Activated CD4-positive, alpha-beta T cell treated with anti-CD3 and anti-CD28 coated beads for 48 hours (primary cell): ENCODE measurements at places on chromosomes 5 and 9.

GRCh38 chr5:152271420-152271819, 133.7 kb downstream of the NMUR2 start:
- DNase-seq, result no peak

DNA sequence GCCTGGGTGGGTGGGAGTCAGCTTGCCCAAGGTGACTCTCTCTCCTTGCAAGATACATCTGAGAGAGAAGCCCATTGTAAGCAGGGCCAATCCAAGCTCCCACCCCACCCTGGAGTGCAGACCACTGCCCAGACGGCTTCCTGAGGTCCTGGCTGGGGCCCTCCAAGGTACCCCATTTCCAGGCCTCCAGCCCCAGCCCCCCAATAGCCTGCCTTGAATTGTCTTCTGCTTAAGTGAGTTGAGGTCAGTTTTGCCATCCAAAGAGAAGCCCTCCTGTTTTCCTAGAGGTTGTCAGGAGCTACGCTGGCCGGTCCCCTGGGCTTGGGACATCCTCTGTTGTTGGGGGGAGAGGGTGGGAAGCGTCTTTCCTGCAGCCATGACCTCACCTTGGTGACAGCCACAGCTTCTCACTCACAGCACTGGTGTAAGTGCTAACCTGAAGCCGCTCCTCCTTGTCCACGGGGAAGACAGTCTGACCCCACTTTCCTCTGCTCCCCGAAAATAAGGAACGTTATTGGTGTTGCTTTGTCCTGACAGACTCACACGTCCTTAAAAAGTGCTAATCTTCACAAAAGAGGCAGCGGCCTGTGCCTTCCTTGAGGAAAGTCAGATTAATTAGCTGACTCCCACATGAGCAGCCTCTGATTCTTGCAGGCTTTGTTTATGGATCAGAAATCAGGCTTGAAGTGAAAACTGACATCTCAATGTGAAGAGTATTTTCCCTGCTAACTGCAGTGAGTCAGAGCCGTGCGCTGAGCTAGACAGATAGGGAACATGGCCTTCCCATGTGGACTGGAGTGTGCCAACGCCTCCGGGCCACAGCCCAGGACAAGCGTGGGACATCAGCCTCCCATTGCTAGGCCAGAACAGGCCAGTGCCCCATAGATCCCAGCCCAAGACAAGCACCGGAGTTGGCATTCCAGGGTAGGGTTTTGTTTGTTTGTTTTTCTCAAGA, 52.3 kb downstream of the ADAMTS2 start:
- no peak for DNase-seq

DNA sequence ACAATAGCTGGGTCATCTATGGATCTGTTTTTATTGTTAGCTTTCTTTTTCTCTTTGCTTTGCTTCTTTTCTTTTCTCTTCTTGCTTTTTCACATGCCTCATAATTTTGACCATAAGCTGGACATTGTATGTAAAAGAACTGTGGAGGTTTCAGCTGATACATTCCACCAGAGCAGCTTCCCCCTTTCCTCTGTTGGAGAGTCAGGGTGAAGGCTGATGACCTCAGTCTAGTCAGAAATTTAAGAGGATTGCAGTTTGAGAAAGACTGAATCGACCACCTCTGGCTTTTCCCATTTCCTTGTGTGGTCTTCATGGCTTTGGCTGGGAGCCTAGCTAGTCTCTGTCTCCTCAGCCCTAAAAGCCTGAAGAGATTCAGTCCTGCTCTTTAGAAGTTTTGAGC, 42.0 kb downstream of the KCNIP1 start:
- DNase-seq, result no peak

- no peak for DNase-seq
Observed at GRCh38 chr9:30075022-30075421, 2309.4 kb upstream of the ACO1 start.

DNA sequence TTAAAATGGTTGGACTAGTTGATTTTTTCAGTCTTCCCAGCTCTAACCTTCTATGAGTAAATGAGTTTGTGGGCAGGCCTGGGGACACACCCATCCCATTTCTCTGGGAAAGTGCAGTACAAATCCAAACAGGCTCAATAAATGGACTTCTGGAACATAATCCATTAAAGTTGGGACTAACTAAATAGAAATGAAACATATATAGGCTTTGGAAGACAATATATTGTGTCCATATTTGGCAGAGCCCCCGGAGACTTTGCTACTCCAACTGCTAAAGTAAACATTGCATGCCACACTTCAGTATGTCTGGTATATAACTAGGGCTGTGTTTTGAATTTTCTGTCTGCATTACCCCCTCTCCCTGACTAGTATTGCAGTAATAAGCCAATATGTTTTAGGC, 191.4 kb upstream of the DAB2 start:
- DNase-seq, result no peak

DNA sequence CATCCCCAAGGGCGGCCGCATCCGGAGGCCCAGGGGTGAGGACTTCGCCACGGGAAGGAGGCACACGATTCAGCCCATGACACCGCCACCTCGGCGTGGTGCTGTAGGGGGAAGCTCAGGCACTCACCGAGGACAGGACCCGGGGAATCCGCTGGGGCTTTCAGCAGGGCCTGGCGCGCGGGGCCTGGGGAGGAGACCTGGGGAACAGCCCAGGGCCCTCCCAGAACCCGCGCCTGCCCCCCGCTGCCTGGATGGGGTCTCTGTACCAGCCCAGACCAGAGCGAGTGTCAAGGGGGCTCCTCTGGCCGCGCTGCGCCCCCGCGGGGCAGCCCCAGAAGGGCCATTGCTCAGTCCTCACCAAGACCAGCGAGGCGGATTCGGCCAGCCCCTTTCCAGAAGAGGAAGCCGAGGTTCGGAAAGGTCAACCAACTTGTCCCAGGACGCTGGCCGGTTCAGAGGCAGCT, 12.8 kb downstream of the COL23A1 start:
- no peak for DNase-seq

- no peak for DNase-seq
Observed at GRCh38 chr5:139207297-139208000, 9.3 kb upstream of the SIL1 start.

DNA sequence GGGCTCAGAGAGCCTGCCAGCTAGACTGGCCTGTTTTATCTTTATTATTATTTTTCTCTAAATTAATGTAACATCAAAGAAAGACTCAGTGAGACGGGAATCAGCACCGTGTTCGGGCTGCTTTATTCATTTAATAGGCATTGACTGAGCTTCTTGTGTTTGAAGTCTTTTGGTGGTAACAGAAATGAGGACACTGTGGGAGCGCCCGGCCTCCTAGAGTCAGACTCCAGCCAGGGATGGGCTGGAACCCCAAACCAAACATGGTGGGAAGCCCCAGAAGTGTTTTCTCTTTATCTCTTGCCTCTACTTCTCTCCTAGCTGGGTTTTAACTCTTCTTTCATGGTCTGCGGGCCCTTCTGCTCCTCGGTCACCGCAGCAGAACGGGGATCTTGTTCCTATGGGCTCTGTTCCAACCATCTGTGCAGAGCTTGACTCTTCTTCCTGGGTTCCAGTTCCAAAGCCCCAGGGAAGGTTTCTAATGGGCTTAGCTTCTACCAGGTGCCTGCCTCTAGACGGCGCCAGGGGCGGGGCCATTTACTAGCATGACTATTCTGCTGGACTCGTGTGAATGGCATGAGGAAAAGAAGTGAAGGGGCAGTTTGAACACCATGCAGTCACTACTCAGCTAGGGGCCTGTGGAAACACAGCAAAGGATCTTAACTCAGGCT, 123.8 kb downstream of the FGF18 start:
- DNase-seq, result no peak

GRCh38 chr9:18124760-18125159, 349.2 kb upstream of the ADAMTSL1 start:
- DNase-seq, result no peak

DNA sequence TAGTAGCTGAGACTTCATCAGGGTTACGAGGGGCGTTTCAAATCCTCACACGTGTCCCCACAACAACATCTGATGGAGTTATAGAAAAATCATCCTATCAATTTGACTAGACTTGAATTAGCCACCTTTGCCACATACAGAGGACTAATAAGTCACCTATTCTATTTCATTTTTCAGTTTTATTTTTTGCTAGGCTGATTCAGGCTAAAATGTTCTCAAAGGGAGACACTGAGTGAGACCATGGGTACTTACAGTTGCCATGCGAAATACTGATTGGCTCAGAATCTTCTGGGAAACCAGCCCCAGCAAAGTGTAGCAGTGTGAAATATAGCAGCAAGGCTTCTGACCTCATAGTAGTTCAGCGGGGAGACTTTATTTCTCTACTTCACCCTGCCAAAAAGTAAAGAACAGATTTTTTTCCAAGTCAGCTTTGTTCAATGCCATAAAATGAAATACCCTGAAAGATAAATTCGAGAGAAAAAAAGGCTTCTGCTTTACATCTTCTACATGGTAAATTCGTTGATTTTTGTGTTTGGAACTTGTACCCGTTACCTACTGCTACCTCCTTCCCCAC, 69.9 kb downstream of the SEMA6A start:
- DNase-seq, result no peak

DNA sequence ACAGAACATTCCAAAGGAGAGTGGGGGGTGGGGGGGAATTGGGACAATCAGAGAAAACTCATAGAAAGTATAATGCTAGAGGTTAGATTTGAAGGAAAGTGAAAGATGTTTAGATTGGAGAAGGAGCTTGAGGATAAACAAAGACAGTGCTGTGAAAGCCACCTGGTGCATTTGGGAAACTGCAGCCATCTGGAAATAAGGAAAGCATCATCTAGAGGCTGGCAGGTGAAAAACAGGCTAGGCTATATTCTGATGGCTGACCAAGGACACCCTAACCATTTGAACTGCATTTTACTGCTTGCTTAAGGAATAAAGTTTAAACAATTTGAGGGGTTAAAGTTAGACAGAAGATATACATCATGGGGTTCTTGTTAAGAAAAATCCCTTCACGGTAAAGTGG, 296.4 kb downstream of the CETN3 start:
- DNase-seq, result no peak

DNA sequence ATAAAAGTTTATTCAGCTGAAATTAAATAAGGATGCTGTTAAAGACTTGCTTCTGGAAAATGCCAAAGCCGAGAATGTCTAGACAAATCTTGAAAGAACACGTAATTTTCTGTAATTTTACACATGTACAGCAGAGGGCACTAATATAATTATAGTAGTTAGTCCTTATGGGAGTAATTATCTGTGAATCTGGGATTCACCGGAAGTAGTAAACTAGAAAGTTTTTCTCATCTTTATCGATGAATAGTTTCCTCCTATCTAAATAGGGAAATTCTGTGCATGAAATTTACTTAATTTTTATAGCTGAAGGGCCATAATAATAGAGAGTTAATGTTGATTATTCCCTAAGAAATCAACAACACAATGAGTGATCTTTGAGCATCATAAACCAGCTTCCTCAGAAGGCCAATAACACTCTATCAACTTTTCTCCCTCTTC, 18.4 kb upstream of the CNTLN start:
- no peak for DNase-seq

- DNase-seq, result no peak
Observed at GRCh38 chr5:14417792-14418765, 163.5 kb upstream of the OTULINL start.

- no peak for DNase-seq
Observed at GRCh38 chr9:23502004-23502403, 324.0 kb downstream of the ELAVL2 start.

- DNase-seq, result no peak
Observed at GRCh38 chr5:141042555-141042954, 8.6 kb upstream of the PCDHB1 start.

DNA sequence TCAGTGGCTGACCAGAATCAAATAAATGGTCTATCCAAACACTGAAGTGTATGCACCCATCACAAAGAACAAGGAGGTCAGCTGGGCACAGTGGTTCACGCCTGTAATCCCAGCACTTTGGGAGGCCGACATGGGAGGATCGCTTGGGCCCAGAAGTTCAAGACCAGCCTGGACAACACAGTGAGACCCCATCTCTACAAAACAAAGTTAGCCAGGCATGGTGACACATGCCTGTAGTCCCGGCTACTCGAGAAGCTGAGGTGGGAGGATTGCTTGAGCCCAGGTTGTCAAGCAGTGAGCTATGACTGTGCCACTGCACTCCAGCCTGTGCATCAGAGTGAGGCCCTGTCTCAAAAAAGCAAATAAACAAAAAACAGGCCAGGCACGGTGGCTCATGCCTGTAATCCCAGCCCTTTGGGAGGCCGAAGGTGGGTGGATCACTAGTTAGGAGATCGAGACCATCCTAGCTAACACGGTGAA, 40.5 kb downstream of the SEMA4D start:
- peak; percentile 54 for DNase-seq

DNA sequence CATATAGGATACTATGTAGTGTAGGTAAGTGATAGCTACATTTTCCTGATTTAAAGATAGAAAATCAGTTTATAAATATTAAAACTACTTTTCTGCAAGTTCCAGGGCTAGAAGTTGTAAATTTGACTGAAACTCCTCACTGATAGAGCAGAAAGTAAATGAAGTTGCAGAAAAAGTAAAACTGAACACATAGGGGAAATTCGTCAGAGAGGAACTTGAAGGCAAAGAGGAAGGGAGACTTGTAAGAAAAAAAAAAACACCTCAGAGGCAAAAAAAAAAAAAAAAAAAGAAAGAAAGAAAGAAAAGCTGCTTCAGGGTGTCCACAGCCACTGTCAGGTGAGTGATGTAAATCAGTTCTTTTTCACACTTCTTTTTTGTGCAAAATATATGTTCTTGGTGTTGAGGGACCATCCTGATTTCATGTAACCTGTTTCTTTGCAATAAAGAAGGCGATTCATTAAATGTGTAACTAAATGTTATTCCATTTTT, 336.2 kb upstream of the ZNF462 start:
- no peak for DNase-seq

GRCh38 chr5:172911628-172911880, 47.7 kb upstream of the RPL26L1 start:
- DNase-seq, result no peak

- no peak for DNase-seq
Observed at GRCh38 chr5:147750065-147750464, 32.5 kb downstream of the JAKMIP2 start.

DNA sequence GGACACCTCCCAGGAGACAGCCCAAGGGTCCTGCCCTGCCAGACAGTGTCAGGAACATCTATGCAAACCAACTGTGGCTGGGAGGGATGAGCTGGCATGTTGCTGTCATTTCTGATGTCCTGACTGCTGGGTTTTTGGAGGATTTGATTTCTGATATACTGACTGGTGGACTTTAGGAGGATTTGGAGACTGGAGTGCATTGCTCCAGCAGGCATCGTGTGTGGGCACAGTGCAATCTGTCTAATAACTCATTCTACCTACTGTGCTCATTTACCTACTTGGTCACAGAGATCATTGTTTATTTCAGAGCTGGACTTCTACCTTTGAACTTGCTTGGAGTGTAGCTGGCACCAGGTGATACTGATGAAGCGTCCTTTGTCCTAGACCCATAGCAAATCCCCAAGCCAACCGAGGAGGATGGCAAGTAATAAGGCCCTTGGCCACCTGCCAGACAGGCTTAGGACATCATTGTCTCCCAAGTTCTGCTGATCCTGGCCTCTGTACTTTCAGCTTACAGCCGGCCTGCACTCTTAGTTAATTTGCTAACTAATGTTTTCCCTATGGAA, 124.3 kb upstream of the ICE1 start:
- DNase-seq, result no peak

DNA sequence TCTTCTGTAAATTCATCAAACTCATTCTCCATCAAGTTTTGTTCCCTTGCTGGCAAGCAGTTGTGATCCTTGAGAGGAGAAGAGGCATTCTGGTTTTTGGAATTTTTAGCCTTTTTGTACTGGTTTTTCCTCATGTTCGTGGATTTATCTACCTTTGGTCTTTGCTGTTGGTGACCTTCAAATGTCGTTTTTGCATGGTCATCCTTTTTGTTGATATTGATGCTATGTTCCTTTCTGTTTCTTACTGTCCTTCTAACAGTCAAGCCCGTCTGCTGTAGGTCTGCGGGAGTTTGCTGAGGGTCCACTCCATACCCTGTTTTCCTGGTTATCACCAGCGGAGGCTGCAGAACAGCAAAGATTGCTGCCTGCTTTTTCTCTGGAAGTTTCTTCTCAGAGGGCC, 140.9 kb downstream of the RPS23 start:
- no peak for DNase-seq
